IMR-90 (cell line): ENCODE measurements at places on chromosomes 11 and 22. TPM values are rescaled to one million over a fixed set of nuclear protein-coding genes. Genes with fewer than 3 reads are reported as not detected.
A peak's percentile ranks its signal among the peaks of the same experiment; 100 is the strongest.

GRCh38 chr11:60631944-60632343 lies 67.5 kb upstream of the MS4A8 start:
- no peak for DNase-seq

DNA sequence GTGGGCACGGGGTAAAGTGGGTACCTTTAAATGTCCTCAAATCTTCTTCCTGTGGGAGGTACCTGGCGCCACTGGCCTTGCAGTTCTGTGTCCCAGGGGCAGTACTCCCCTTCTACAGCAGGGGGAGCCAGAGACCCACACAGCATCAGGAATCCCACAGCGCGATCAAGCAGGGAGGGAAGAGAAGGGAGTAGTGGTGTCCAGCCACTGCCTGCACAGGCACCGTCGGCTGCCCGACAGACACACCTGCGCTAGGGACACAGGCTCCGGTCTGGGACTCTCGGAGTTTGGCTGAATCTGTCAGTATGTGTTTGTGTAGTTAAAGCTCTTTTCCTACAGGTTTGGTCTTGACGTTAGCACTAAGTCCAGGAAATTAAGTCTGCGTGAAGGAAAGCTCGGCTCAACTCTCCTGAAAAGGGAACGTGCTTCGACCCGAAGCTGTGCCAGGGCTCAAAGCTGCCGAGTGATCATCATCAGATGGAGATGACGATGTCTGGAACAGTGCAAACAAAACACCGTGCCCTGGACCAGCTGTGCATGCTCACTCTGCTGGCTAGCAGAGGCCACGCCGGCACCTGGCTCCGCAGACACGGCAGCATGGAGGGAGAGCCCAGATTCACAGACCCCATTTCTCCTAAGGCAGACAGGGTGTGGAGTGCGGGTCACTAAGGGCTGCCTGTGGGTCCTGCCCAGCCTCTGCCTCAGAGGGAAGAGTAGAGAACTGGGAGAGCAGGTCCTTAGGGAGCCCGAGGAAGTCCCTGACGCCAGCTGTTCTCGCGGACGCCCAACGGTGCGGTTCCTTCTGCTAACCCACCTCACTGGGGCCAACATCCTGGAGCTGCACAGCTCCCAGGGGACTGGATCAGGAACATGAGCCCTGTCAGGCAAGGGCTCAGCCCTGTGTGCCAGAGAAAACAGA lies 56.0 kb upstream of the BID start:
- DNase-seq: peak; percentile 75

Gene SLN
- not detected in 2 replicates for polyA plus RNA-seq

Gene CRACR2B
- polyA plus RNA-seq: 2.5 and 3.2 TPM in 2 replicates

Gene SYCE3
- not detected in 2 replicates for polyA plus RNA-seq
